ENCODE measurements at places on chromosomes 5 and 9. TPM values are rescaled to one million over a fixed set of nuclear protein-coding genes. Genes with fewer than 3 reads are reported as not detected.

TXNDC8 gene
- not detected for total RNA-seq

PLPPR1 gene
- total RNA-seq, result not detected

DBH gene
- not detected for total RNA-seq

PCDHGA2 gene
- total RNA-seq, result 2.8 TPM

APBB3 gene
- total RNA-seq, result 9.6 TPM

C1QTNF3 gene
- total RNA-seq, result 1.1 TPM

SH2D3C gene
- total RNA-seq, result 0.17 TPM

SMIM33 gene
- total RNA-seq, result not detected

ARL15 gene
- 9.7 TPM for total RNA-seq

CDH9 gene
- total RNA-seq, result not detected

TMEFF1 gene
- total RNA-seq, result 15.7 TPM

ARAP3 gene
- total RNA-seq, result 10.8 TPM

MYMK gene
- total RNA-seq, result not detected

HRCT1 gene
- total RNA-seq, result 0.58 TPM

GRCh38 chr5:126801992-126802294, 25.0 kb downstream of the LMNB1 start:
- DNase-seq, result no peak

- no peak for DNase-seq
Observed at GRCh38 chr5:75509546-75509945, 1.9 kb downstream of the CERT1 start.

DNA sequence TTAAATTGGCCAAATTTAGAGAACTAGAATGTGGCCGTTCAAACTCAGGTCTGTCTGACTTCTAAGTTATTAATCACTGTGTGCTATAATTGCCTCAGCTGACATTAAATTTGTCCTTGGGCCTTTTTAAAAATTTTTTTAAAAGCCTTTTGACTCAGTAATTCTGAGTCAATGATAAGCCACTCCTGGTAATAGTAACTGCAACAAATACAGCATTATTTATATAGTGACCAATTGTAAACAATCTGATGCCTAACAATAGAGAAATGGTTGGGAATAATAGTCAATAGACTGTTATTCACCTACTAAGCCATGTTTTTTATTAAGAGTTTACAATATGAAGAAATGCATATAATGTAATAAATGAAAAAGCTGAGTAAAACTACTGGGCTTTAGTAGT, 70.9 kb upstream of the FSD1L start:
- DNase-seq, result no peak

DNA sequence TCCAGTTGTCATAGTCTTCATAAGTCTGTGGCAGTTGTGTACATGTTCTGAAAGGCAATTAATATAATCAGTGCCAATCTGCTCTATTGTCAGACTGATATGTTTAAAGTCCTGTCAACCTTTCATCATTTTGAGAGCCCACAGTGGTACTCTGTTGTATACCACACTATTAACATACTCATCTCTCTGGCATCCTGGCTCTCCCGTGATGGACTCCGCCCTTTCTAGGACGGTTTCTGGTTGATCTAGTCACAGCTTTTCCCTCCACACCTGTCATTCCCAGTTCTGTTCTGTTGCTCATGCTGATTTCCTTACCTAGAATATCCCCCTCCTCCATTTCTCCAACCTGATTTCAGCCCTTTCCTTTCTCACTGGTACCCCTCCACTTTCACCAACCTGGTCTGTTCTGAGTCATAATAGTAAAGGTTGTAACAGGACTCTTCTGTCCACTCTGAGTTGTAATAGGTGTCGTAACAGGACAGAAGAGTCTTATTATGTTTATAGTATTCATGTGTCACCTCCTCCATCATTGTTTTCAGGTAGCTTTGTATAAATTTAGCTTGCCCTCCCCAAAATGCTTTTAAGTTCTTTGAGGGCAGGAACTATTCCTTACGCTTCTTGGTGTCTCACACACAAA, 4.1 kb downstream of the PTCD2 start:
- no peak for DNase-seq

GRCh38 chr5:146947181-146947941, 68.8 kb upstream of the PPP2R2B start:
- DNase-seq, result no peak

GRCh38 chr5:65190328-65191053, 291.2 kb downstream of the ADAMTS6 start:
- peak; percentile 82 for DNase-seq

GRCh38 chr9:137663584-137663983, 44.8 kb downstream of the EHMT1 start:
- no peak for DNase-seq

DNA sequence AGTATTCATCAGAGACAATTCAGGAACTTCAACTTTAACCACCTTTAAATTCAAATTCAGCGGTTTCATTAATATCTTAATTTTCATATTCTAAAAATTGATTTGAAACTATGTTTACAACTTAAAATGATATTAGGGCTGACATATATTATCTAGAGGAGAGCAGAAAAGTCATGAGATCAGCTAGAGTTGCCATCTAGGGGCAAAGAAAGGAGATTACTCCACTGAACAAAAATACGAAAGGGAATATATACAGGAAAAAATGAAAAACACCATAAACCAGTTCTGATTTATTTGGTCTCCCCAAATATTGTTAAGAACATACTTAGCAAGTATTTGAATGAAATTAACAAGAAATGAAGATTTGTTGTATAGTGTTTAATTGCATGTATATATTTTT, 946.3 kb downstream of the DTWD2 start:
- no peak for DNase-seq

DNA sequence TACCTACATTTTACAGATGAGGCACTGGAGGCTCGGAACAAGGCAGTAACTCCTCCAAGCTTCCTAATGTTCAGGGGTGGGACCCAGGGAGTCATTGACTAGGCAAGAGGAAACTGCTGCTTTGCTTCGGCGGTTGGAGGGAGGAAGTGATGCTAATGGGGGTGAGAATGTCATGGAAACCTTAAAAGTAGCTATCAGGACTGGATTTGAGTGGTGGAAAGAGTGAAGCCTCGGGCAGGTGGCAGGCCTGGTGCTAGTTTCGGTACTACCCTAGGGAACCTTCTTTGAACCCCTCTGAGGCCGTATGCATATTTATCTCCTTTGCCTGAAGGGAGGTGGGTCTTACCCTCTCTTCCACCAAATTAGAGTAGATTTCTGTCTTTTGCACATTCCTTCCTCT, 1.6 kb downstream of the BSPRY start:
- DNase-seq, result no peak

DNA sequence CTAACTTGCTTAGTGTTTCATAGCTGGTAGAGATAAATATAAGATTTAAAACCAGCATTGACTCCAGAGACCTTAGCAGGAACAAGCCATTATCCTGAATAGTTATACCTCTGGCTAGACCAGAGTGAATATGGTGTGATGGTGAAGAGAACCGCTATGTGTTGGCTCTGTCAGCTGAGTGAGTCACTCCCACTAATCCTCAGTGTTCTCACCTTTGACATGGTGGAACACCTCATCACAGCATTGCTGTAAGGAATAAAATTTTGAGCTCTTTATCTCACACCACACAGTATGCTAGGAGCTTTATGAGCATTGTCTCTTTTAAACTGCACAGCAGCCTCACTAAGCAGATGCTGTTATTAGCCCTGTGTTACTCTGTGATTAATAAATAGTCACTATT, 90.7 kb upstream of the DHFR start:
- DNase-seq, result peak; percentile 4

DNA sequence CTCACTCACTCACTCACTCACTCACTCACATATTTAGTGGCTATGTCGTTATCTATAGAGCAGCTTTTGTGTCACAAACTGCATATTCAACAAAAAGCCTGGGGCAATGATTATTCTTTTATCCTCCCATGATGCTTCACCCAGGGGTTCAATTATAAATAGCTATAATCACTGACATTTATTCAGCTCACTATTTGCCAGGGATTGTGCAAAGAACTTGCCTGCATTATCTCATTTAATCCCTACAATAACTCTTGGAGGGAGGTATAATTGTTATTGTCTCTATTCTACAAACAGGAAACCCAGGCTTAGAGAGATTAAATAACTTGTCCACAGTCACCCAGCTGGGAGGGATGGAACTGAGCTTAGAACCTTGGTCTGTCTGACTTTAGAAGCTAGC, 298.0 kb upstream of the MSX2 start:
- DNase-seq, result no peak

GRCh38 chr5:82336226-82336958, 58.2 kb upstream of the RPS23 start:
- DNase-seq, result no peak

DNA sequence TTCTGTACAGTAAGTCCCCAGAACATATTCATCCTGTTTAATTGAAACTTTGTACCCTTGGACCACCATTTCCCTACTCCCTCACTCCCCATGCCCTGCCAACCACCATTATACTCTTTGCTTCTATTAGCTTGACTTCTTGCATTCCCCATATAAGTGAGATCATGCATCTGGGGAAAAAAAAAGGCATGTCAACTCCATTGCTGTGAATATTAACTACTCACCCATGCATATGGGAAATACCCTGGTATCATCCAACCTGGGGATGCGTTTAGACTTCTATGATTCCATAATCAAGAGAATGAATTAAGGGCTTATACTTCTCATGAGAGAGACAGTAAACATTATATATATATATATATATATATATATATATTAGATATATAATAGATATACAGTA, 659.4 kb upstream of the C9orf72 start:
- no peak for DNase-seq

DNA sequence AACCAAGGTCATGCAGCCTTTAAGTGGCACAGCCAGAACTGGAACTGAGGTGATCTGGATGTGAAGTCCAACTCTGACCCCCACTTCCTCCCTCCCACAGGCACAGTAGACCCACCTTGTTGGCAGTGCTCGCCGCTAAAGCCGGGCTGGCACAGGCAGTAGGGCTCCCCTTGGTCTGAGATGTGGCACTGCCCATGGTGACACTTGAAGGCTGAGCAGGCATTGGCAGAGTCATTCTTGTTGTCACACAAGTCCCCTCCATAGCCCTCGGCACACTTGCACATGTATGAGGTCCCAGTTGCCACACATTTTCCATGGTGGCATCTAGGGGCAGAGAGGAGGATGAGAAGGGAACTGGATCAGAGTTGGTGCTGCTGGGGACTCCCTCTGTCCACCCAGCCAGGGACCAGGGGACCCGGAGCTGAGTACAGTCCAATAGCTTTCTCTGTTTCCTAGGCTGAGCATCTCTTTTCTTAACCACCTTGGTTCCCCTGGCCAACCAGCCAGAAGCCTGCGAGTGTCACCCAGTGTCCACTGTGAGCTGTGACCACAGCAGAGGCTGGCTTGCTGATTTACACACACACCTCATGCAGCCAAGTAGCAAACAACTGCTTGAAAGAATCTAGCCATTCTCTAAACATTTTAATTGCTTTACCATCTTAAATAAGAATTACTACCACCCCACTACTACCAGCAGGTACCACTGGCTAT, 90.7 kb upstream of the PANK3 start:
- no peak for DNase-seq

- DNase-seq, result no peak
Observed at GRCh38 chr9:17627641-17628040, 48.8 kb downstream of the SH3GL2 start.

DNA sequence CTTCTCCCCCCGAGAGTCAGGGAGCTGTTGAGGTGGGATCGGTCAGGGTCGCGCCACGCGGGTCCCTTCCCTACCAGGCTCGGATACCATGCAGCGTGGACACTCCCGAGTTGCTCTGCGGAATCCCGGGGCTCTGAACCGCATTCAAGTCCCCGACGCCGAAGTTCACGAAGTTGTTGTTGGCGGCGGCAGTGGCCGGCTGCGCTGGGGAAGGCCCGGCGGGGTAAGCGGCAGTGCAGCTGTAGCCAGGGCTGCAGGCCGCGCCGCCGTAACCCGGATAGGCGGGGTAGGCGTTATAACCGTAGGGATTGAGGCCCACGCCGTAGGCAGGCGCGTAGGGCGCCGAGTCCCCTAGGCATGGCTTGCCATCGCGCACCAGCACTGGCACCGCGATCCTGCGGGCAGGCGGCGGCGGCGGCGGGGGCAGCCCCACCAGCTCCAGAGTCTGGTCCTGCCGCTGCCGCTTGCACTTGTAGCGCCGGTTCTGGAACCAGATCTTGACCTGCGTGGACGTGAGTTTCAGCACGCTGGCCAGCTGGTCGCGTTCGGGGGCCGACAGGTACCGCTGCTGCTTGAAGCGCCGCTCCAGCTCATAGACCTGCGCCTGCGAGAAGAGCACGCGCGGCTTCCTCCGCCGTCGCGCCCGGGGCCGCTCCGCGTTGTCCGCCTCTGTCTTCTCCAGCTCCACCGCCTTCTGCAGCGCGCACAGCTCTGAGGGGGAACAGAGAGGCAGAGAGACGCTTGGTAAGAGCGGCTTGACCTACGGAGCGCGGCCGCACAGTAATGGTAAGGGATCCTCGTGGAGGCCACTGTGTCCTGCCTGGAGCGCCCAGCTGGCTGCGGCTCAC, 2.3 kb downstream of the NKX2-5 start:
- no peak for DNase-seq

DNA sequence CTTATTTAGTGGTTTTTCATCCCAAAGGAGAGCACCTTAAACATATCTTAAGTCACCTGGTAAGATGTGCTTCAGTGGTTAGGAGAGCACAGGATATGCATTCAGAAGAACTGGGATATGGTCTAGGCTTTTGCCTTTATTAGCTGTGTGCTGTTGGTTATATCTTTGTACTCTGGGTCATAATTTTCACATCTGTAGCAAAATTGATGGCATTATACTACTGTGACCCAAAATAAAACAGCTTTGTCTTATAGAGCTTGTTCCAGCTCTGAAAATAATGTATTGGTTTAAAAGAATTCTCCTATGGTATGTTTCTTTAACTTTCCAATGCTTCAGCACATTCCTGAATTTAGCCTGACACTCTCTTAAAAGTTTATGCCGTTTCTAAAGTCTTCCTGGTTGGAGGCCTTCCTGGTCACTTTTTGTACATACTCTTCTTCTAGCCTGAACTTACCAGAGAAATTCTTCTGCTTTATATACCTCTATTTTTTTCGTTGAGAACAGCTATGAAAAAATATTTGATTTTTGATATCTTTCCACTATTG, 337.1 kb upstream of the MPDZ start:
- no peak for DNase-seq

DNA sequence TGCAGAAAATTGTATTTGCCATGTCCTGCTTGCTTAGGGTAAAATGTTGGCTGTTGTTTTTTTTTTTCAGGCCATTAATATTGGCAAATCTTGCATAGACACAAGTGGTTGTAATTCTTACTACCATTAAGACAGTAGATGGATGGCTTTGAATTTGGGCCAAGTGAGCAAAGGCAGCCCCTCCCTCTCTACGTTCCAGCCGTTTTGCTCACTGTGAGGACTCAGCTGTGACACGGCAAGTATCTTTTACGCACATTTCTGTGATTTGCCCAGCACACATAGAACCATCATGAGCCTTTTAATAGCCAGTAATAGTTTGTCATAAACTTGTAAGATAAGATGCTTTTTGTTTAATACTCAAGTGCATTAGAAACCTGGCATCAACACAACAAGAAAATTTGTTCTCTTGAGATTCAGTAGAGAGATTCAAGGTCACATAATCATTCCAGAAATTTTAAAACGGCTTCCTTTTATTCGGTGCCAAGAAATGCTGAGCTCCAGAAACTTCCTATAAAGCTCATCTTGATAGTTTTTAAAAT, 205.2 kb upstream of the ADCY2 start:
- DNase-seq, result no peak

All from kidney epithelial cell (primary cell).